A549 treated with Mapracorat at 1 μM for 4 hours (cell line): ENCODE measurements at places on chromosomes 3 and 15. TPM values are rescaled to one million over a fixed set of nuclear protein-coding genes. Genes with fewer than 3 reads are reported as not detected.

Gene ZNF445
- 2.3 to 2.7 TPM (median 2.6 TPM) in 5 replicates for total RNA-seq

Gene INSYN1
- total RNA-seq = 0.95 to 3.1 TPM (median 1.4 TPM) in 5 replicates

Gene SHC4
- 0.74 to 1.4 TPM (median 1.1 TPM) in 5 replicates for total RNA-seq

Gene NR2E3
- total RNA-seq = 0.08 to 0.31 TPM (median 0.25 TPM) in 5 replicates

Gene AGBL1
- not detected in 5 replicates for total RNA-seq
